HTR-8/SVneo (cell line): ENCODE measurements at places on chromosomes 16 and 17.

DNA sequence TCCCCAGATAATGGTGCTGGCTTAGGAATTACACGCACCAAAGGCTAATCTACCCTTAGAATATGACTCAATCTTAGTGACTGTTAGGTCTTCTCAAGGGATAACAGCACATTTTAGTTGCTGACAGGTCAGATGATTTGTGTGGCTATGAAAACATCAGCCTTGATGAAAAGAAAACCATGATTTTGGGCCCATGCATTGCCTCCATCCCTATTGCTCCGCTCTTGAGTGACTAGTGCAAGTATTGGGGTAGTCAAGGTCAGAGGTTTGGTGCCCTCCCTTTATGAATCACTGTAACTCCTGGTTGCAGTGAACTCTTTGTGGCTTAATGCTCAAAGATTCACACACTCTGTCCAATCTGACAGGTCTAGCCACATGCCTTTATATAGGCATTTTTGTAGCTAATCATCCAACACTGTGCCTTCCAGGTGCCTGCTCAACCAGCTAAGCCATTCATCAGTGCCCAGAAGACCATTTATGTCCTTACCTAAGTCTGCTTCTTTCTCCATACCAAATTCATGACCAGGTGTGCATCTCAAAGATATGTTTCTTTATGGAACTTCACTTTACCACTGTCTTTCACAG, 251.6 kb downstream of the KCNJ2 start:
- no peak for DNase-seq

GRCh38 chr17:55198690-55199370, 65.9 kb upstream of the HLF start:
- DNase-seq, result no peak

DNA sequence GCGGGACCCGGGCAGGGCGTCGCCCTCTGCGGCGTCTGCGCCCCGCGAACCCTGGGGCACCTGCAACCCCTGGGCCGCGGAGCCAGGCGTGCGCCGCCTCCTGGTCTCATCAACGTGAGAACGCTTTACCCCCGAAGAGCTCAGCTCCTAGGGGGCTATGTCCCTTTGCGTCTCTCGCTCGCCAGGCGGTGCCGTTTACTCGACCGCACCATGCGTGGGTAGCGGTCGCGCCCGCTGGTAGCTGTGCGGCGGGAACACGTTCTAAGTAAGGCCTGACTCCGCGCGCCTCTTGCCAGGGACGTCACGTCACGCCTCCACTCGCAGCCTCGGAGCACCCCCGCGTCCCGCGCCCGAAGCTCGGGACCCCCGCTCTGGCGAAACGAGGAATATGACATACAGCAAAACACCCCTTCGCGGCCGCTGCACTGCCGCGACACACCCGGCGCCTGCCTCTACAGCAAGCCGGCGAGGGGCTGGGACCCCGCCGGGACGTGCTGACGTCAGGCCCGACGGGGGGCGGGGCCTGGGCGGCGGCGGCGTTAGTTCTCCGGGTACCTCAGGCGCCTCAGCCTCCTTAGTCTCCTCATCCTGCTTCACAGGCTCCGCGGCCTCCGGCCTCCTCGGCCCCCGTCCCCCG, at the start of gene RAB11FIP3:
Gene RAB11FIP3, plus strand, starts transcription at position 568 of the 637 bp plus-strand sequence. CDS start 358 bp downstream, outside the sequence.
- DNase-seq, result peak; percentile 90

- DNase-seq, result no peak
These were observed 28.1 kb upstream of the ITGA2B start for GRCh38 chr17:44417553-44417952.

DNA sequence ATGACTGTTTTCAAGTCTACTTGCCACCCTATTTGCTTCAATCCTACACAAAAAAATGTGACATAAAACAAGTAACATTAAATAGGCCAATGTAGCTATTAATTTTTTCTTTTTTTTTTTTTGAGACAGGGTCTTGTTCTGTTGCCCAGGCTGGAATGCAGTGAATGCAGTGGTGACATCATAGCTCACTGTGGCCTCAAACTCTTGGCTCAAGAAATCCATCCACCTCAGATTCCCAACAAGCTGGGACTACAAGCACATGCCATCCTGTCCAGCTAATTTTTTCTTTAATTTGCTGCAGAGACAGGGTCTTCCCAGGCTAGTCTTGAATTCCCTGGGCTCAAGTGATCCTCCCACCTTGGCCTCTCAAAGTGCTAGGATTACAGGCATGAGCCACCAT, 29.4 kb downstream of the ANKFY1 start:
- no peak for DNase-seq

GRCh38 chr17:64162554-64162953, 32.6 kb upstream of the ERN1 start:
- DNase-seq, result no peak

- DNase-seq, result no peak
These were observed 9.6 kb upstream of the CDK5R1 start for GRCh38 chr17:32477220-32477619.

DNA sequence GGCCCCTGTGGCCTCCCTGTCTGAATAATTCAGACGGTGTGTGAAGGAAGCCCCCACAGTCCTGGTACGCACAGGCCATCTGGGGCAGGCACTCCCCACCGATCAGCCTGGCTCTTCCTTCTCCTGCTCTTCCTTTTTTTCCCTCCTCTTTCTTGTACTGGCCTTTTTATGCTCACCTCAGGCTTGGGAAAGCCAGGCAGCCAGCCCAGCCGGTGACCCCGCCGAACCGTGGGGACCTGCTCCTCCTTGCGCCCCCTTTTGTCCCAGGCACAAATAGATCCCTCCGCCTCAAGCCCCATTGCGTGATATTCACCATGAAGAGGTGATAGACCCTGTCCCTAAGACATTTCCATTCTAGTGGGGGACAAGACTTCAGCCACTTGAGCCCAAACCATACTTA, 80.2 kb upstream of the BRD7 start:
- DNase-seq, result no peak

DNA sequence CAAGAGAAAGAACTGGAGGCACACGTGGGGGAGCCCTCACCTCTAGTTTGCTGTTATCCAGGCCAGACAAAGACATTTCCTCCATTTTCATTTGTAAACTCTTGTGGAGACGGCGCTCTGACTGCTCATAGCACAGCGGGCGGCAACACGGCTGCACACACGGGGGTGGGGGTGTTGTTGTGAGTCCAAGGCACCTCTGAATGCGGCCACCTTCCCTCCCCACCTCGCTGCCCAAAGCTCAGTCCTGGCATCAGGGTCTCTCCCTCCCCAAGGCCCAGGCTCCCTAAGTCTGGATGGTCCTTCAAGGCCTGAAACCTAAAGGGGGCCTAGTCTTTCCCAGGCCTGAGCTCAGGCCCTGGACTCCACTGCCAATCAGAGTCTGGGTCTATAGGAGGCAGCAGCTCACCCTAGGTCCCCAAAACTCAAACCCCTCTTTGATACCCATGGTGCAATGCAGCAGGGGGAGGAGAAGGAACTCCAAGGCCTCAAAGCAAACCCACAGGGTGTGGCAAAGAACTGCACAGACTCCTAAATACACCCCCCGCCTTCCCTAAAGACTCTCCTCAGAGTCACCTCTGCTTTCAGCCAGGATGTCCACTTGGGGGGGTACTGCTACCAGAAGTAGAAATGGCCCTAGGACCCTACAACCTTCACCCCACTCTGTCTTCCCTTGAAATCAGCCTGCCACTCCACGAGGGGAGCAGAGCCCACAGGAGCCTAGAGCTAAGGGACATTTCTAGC, 1.5 kb downstream of the ATXN7L3 start:
- DNase-seq, result peak; percentile 65

- no peak for DNase-seq
These were observed 13.3 kb upstream of the USP36 start for GRCh38 chr17:78853926-78854394.

DNA sequence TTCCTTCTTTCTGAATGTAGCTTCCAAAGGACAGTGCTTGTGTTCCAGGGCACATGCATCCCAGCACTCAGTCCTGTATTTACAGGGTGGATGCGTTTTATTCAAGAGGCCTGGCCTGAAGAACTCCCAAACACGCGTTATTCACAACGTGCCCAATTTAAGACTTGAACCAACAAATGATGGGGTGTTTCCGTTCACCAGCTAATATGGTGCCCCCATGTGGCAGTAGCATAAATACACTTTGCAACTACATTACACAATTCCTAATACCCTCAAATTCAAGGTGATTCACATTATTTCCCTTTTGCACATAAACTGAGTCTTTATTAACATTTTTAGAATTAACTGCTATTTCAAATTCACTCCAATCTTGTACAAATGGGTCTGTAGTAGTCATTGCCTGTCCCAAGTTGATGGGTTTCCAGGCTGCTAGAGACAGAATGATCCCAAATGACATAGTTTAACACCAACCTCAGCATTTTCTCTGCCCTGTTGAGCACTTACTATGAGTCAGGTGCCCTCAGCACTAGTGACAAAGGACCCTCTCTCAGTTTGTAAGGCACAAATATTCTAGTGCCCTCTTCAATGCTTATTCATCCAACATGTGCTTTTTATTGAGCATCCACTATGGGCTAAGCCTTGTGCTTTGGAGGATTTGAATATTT, 26.9 kb downstream of the HSD17B2 start:
- peak; percentile 55 for DNase-seq
